ENCODE measurements at places on chromosomes 2 and 18. TPM values are rescaled to one million over a fixed set of nuclear protein-coding genes. Genes with fewer than 3 reads are reported as not detected.

GRCh38 chr18:79511271-79511670 lies 115.5 kb downstream of the NFATC1 start:
- DNase-seq, result no peak

GRCh38 chr18:38539371-38539770 lies 973.8 kb upstream of the CELF4 start:
- DNase-seq, result no peak

- DNase-seq, result no peak
Observed at GRCh38 chr2:147320146-147320545, 524.7 kb upstream of the ACVR2A start.

The GCG gene
- not detected for total RNA-seq

- DNase-seq, result no peak
Observed at GRCh38 chr2:235011607-235011928, 59.8 kb downstream of the SH3BP4 start.

GRCh38 chr2:241706537-241706936 lies 4.7 kb downstream of the ING5 start:
- no peak for DNase-seq

- peak; percentile 74 for DNase-seq
Observed at GRCh38 chr2:217489145-217489960, 513.4 kb downstream of the TNS1 start.

DNA sequence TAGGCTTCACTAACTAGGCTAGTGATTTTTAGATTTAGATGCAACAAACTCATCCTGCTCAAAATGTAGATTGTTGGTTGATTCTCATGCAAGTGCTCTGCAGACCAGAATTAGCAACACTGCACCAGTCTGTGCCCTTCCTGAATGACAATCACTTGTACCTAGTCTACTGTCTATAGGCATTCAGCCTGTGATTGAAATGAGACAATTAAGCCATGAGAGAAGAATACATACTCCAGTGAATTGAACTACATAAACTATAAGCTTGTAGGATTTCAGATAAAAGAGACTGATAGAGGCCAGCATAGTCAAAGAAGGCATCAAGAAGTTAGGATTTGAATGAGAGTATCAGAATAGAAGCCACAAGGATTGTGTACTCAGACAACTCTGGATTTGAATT lies 138.3 kb upstream of the NRXN1 start:
- no peak for DNase-seq

All from astrocyte (in vitro differentiated cells and primary cell).